ENCODE measurements at places on chromosomes 6 and 20. TPM values are rescaled to one million over a fixed set of nuclear protein-coding genes. Genes with fewer than 3 reads are reported as not detected.

Gene NRSN1
- not detected for polyA plus RNA-seq

Gene SRMS
- 0.09 TPM for polyA plus RNA-seq

Gene MED20
- polyA plus RNA-seq = 28.1 TPM

Gene NOP56
- polyA plus RNA-seq = 374 TPM

Gene KIAA0408
- polyA plus RNA-seq = not detected

Gene OR2B6
- 1.2 TPM for polyA plus RNA-seq

Gene HUS1B
- polyA plus RNA-seq = not detected

Gene C20orf144
- 0.16 TPM for polyA plus RNA-seq

Gene GSTA2
- polyA plus RNA-seq = 1.1 TPM

Gene CST4
- 0.16 TPM for polyA plus RNA-seq

Gene FOXP4
- polyA plus RNA-seq = 12.4 TPM

Gene CRIP3
- 14.2 TPM for polyA plus RNA-seq

Gene HLA-DMB
- polyA plus RNA-seq = not detected

Gene CST7
- not detected for polyA plus RNA-seq

Data from HepG2 (cell line).